ENCODE measurements at places on chromosomes 12 and 14. TPM values are rescaled to one million over a fixed set of nuclear protein-coding genes. Genes with fewer than 3 reads are reported as not detected.

The KLRC4 gene
- not detected for total RNA-seq

The LALBA gene
- not detected for total RNA-seq

The ADAMTS20 gene
- 0.17 TPM for total RNA-seq

The SLC39A2 gene
- total RNA-seq = not detected

The GLI1 gene
- total RNA-seq = 1.1 TPM

The SDR9C7 gene
- not detected for total RNA-seq

The GALNT6 gene
- total RNA-seq = 0.13 TPM

DNA sequence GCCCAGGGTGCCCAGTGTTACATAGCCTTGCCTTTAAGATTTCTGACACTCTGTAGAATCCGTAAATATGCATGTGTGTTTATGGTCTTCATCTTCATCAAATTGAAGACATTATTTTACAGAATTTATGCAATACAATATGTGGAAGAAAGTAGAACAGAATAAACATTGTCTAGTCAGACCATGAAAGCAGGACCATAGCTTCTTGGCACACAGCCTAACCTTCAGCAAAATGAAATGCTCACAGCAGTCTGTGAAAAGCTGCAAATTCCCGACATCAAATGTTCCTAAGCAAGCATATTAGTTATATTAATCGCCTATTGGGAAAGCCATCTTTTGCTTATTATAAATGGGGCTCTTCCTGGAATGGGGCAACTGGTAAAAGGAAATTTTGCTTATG is 111.3 kb upstream of the GARIN2 start:
- DNase-seq = no peak

DNA sequence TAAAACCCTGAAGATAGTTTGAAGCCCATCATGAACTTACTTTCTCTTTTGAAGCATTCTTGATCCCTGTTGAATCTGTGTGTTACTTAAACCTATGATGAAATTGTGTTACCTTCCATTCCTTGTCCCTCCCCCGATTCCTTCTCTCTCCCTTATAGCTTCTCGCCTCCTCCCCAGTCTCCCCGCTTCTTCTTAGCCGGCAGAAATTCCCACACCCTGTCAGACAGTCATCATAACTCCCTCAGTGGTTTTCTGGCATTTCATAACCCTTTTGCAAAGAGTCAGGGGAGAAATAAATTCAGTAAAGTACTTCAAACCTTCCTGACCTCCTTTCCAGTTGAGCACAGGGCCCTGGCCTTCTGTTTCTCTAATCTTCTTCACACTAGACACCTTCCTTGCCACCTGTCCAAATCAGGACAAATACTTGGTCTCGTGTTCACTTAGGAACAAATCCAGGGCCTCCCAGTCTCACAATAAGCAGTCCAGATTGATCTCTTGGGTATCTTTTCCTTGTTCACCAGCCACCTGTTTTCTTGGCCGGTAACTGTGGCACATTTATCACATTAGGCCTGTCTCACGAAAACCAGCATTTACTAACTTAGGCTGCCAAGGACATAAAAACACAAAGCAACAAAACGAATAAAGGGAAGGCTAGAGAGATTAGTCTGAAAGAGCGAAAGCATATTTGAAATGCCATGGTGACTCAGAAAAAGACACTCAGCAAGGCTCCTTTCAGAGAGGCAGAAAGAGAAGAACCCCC is 355.9 kb downstream of the TMTC2 start:
- DNase-seq = no peak

- no peak for DNase-seq
Measured at GRCh38 chr14:52329678-52330369, 15.7 kb downstream of the PTGER2 start.

DNA sequence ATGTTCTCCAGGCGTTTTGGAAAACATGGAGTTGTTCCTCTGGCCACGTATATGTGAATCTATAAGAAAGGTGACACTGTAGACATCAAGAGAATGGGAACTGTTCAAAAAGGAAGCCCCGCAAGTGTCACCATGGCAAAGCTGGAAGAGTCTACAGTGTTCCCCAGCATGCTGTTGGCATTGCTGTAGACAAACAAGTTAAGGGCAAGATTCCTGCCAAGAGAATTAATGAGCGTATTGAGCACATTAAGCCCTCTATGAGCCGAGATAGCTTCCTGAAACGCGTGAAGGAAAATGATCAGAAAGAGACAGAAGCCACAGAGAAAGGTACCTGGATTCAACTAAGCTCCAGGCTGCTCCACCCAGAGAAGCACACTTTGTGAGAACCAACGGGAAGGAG is 92.5 kb upstream of the EIF5 start:
- DNase-seq = no peak

- no peak for DNase-seq
Measured at GRCh38 chr14:95722525-95723190, 8.7 kb upstream of the TCL1A start.

GRCh38 chr12:4006743-4007142 is 133.5 kb upstream of the PARP11 start:
- no peak for DNase-seq

DNA sequence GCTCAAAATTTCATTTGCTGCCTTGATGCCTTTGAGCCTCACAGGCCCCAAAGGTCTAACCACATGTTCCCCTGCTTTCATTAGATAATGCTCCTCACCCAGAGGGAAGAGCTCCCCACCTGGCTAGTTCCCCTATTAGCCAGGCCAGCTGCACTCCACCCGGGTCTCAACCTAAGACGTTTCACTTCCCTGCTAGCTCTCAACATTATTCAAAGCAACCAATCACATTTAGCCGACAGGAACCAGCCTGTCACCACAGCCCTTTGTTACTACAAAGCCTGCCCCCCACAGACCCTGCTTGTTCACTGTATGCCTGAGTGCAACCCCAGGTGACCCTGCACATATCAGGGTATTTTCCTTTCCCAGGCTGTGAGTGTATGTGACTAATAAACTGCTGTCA is 78.6 kb downstream of the SLC15A5 start:
- no peak for DNase-seq

DNA sequence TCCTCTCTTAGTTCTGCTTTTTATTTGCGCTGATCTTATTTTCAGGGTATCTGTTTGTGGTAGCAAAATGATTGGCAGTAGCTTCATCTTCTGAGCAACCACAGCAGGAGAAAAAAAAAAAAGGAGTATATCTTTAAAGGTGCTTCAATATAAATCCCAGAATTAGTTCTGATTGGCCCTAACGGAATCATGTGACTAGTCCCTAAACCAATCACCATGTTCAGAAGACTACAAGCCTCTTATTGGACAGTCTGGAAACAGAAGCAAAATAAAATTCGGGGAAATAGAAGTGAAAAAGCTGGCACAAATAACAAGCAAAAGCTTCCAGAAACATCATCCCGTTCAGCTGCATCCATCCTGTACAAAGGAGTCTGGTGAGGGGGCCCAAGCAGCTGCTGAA is 49.9 kb upstream of the PTPRO start:
- peak; percentile 8 for DNase-seq

- DNase-seq = no peak
Measured at GRCh38 chr14:31283153-31283552, 75.6 kb upstream of the HECTD1 start.

GRCh38 chr12:77537663-77538062 is 293.0 kb upstream of the NAV3 start:
- DNase-seq = peak; percentile 25

DNA sequence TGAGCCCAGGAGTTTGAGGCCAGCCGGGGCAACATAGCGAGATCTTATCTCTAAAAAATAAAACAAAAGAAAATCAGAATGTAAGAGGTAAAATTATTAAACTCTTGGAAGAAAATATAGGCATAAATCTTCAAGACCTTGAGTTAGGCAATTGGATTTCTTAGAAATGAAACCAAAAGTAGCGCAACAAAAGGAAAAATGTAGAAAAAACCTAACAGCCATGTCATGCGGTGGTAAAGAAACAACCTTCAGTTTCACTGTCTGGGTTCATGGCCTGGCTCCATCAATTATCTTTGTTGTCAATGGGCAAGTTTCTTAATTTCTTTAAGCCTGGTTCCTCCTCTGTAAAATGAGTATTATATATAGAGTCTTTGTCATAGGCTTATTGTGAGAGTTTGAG is 5.6 kb upstream of the GCH1 start:
- no peak for DNase-seq

- peak; percentile 58 for DNase-seq
Measured at GRCh38 chr12:102527171-102527720, 46.9 kb upstream of the IGF1 start.

DNA sequence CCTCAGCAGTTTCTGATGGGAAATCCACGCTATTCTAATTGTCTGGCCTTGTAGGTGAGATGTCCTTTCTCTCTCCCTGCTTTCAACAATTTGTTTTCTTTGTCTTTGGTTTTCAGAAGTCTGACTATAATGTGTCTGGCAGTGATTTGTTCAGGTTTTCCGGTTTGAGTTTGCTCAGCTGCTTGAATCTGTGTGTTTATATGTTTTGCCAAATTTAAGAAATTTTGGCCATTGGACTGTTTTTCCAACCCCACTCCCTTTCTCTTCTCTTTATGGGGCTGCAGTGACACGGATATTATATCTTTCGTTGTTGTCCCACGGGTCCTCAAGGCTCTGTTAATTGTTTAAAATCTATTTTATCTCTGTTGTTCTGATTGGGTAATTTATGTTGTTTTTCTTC is 105.0 kb downstream of the ADGRD1 start:
- DNase-seq = no peak

DNA sequence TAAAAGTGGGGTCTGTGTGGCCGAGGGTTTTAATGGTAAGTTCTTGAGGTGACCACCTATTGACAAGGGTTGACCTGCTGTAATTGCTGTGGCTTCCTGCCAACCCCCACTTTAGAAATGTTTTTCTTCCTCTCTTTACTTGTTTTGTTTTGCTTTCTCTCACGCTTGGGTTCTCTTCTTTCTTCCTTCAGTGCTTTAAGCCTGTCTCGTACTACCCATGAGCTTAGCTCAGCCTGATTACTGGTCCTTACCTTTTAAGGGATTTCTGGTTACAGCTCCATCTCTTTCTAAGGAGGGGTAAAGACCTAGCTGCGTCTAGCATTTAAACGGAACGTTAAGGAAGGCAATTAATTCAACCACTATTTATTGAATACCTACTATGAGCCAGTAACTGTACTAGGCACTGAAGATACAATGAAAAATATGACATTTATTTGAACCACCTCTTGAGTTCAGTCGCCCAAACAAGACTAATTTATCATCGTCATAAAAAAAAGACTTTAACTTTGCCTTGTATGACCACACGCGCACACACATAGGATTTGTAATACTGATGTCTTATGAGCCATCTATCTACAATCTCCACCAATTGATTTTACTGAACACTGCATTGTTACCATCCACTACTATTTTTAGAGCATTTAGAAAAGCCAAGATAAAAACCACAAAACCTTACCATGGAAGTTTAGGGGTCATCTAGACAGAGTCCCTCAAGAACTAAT is 888 bp upstream of the PPP1R12A start:
- peak; percentile 51 for DNase-seq

GRCh38 chr12:130878193-130879185 is 6.6 kb downstream of the RAN start:
- DNase-seq = no peak

DNA sequence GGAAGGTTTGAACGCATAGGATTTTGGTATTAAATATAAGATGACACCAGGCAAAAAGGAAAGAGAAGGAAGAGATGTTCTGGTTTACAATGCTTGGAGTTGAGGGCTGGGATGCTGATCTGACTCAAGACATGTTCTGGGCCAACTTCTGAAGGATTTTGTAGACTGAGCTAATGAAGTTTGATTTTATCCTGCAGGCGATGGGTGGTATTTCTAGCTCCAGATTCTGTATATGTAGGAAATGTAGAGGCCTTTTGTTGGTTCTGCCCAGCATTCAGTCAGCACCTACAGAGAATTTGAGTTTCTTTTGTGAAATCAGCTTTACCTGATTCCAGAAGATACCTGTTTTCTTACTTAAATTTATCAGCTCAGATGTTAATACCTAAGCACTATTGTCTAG is 48.2 kb downstream of the VEZT start:
- DNase-seq = no peak

DNA sequence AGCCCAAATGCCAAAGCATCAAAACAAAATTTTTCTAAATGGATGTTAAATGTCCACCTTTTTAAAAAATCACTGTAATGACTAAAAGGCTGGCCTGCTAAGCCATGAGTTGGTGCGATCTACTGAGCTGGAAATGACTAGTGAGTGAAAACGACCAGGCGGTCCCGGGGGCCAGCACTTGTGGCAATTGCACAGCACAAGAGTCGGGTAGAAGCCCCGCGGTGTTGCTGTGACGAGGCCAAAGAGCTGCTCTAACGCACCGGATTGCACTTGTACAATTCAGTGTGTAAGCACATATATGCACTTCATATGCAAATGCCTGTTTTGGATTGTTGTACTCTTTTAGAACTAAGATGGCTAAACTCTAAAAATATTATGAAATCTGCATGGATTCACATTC is 64.1 kb upstream of the DYNC1H1 start:
- DNase-seq = no peak

- no peak for DNase-seq
Measured at GRCh38 chr14:79421811-79422210, 789.5 kb downstream of the DIO2 start.

DNA sequence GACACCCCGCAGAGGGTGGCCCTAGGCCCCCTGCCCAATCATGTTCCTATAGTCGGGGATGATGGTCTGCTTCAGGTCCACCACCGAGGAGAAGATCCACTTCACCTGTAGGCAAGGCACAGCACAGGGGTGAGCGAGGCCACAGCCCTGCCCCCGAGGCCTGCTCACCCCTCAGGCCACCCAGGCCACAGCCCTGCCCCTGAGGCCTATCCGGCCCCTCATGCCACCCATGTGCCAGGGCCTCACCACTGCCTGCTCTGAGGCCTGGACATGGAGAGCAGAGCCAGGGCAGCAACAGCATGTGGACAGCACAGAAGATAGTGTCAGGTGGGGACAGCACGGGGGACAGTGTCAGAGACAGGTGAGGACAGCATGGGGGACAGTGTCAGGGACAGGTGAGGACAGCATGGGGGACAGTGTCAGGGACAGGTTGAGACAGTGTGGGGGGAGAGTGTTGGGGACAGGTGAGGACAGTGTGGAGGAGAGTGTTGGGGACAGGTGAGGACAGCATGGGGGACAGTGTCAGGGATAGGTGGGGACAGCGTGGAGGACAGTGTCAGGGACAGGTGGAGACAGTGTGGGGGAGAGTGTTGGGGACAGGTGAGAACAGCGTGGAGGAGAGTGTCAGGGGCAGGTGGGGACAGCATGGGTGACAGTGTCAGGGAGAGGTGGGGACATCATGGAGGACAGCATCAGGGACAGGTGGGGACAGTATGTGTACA is 239.7 kb downstream of the TMEM121 start:
- DNase-seq = no peak

GRCh38 chr12:130799051-130799450 is 40.0 kb downstream of the STX2 start:
- no peak for DNase-seq

GRCh38 chr12:131279281-131279921 is 325.7 kb downstream of the ADGRD1 start:
- DNase-seq = no peak

DNA sequence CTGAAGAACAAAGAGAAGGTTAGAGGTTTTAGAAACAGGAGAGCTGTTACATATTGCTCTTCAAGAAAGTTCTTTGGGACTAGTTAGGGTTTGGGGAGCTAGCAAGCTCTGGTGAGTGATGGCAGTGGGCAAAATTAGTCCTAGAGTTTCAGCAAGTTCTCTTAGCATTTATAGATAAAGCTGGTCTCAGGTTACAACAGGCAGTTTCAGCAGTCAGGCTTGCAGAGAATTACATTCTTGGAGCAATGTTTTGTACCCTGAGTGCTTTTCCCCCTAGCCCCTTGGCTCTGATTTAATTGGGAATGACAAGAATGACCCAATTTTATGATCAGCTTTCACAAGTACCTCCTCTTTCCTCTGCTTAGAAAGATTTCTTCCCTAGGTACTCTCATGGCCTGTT is 21.4 kb upstream of the EID3 start:
- no peak for DNase-seq

Measured in LHCN-M2 (cell line).